Right atrium auricular region (tissue), 2 donors: ENCODE measurements at places on chromosomes 5 and 9.
A peak's percentile ranks its signal among the peaks of the same experiment; 100 is the strongest.

DNA sequence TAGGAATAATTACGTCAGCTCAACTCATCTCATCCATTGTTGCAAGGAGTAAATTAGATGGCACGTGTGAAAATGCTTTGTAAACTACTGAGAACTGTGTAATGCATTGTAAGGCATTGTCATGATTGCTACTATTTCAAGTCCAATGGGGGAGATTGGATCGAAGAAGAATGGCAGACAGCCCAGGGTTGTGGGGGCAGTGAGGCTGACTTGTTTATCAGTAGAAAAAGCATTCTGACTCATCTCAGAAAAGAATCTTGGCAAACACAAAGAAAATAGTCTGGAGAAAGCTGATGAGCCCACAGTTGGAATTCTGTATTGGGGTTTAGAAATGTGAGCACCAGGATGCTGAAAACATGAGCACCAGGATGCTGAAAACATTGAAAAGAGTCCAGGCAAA lies 28.0 kb upstream of the DAP start:
- DNase-seq, result peak; percentile 65

DNA sequence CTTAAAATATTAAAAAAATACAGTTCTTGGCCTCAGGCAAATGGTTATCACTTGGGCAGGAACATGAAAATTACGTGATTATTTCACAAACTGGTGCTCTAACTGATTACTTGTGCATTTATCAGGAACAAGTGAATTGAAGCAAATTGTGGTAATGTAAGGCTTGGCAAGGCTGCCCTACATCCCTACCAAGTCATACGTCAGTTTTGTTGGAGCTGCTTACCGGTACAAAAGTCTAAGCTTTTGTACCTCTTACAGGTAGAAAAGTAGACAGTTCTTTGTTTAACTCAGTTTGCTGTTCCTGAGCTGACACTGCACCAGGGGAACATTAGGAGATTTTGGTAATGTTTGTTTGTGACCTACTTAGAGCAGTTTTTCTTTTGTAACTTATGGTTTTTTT lies 2.2 kb downstream of the G3BP1 start:
- DNase-seq, result no peak

DNA sequence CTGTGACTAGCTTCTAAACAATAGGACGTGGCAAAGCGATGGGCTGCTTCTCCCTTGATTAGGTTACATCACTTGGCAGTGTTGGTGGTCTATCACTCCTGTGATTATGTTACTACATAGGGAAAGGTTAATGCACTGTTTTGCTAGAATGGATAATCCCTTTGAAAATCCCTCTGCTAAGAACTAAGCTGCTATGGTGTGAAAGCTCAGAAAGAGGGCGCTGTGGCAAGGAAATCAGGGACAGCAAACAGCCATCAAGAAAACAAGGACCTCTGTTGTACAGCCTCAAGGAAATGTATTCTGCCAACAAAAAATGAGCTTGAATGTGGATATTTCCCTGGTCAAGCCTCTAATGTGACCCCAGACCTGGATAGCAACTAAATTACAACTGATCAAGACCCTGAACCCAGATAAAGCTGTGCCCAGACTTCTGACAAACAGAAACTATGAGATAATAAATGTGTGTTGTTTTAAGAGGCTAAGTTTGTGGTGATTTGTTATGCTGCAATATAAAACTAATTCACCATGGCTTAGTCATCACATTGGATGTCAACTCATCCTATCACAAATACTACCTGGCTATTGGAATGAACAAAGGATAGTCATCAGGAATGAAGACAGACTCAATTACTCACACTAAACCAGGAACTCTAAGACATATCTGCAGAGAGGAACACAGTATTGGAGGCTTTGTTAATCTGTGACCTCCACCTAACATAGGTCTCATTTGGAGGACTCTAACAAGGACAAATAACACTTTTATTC lies 1215.9 kb downstream of the EFNA5 start:
- no peak for DNase-seq

DNA sequence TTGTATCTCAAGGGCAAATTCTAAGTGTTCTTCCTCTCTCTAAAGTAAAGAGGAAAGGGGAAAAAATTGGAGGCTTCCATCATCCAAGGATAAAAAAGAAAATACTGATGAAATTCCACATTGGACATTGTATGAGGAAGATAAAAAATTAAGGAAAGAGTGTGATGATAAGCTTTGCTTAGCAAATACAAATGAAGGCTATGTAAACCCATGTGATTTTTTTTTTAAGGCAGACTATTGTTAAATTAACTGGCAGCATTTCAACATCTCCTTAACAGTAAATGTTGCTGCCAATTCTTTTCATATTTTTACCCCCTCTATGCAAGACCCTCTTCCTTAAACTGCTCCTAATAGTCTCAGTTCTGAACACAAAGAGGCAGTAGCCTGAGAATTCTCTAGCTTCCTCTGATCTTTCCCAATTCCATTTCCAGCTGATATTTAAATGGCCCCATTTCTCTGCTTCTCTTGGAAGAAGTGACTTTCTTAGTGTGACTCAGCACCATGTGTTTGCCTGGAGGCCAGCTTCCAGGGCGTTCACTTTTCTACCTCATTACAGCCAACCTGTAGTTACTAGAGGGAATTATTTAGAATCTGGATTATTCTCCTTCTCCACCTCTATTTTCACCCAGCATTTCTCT lies 159.7 kb downstream of the TLE1 start:
- peak; percentile 72 for DNase-seq

- DNase-seq, result peak; percentile 63
These were observed 56.7 kb upstream of the SLC28A3 start for GRCh38 chr9:84397151-84397728.

DNA sequence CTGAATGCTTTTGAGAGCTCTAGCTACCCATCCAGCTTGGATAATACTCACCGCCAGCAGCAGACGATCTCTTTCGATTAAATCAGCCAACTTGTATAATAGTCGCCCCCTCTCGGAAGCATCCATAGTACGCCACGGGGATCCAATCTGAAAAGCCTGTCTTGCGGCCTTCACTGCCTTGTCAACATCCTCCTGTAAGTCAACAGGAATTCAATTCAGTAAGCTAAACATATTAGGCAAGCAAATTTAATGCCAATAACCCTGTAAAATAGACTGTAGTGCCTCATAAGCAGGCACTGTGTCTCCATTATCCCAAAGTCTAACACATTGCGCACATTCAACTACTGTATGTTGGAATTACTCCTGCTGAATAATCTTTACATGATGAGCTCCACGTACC lies 22.0 kb downstream of the ALDH1A1 start:
- no peak for DNase-seq

DNA sequence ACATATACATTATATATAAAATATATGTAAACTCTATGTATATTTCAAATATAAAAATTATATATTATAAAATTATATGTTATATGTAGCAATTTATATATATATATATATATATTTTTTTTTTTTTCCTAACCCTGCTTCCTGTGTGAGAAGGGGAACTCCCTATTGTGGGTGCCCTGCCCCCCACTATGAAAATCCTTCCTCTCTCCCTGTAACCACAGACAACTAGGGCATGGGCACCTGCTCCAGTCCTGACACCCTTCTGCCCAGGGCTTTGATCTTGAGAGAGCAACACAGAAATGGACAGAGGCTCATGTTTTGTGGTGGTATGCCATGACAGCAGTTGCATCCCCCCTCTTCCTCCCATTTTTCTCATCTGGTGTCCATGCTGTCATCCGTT lies 148.7 kb upstream of the IL12B start:
- DNase-seq, result no peak

DNA sequence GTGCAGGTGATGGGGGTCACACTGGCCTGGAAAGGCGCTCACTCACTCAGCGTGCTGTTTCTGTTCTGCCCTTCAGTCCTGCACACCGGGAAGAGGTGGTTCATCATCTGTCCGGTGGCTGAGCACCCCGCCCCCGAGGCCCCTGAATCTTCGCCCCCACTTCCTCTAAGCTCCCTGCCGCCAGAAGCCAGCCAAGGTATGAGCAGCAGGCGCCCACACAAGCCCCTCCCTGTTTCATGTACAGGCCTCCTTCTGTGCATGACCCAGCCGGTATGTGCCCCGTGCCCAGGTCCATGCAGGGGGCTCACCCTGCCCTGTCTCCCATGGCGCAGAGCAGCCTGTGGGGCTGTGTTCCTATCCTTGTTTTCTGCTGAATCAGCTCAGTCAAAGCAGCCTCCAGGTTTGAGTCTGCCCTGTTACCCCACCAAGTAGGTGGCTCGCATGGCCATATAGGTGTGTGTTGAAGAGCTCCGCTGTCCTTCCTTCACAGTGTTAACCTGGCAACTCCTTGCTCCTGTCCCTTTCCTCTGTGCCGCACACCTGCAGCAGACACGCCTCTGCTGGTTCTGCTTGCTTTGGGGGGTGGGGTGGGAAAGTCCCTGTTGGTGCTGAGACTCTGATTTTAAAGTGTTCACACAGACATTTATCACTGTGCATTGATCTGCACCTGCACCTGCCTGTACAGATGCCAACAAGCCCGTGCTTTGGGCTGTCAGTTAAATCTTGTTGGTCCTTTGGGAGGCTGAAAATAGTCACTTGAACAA lies 84.8 kb downstream of the WNK2 start:
- DNase-seq, result no peak

GRCh38 chr5:60916646-60917045 lies 28.2 kb downstream of the ERCC8 start:
- no peak for DNase-seq
